ENCODE measurements at places on chromosomes 2 and 18. TPM values are rescaled to one million over a fixed set of nuclear protein-coding genes. Genes with fewer than 3 reads are reported as not detected.

DNA sequence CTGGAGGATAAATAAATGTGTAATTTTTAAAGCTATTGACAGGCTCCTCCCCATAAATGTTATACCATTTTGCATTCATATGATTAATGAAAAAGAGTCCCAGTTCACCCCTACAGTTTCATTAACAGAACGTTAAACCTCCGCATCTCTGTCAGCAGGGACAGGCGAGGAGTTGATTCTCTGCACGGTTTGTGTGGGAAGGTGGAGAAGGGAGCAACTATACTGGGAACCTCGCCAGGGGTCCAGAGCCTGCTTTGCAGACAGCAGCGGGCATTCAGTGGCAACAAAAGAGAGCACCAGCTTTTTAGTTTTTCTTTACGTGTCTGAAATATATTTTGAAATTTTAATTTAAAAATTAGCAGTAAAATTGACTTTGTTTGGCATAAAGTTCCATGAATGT, 101.4 kb downstream of the FARSB start:
- DNase-seq: no peak

Gene CYP1B1
- 2.7 TPM for total RNA-seq

DNA sequence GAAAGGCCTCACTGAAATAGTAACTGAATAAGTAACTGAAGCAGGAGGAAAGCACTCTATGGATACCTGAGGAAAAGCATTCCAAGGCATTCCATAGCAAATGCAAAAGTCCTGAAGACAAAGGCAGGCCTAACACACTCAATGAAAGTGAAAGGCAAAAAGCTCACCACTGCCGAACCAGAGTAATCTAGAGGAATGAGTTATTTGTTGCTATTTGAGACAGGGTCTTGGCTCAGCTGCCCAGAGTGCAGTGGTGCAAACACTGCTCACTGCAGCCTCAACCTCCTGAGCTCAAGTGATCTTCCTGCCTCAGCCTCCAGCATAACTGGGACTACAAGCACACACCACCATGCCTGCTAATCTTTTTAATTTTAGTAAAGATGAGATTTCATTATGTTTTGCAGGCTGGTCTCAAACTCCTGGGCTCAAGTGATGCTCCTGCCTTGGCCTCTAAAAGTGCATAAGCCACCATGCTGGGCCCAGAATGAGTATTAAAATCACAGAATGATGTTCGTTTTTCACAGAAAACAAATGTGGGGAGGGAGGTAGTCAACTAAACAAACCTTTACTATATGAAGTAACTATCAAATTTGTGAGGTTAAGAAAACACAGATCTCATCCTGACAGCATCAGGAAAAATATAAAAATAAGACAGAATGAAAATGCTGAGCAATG, 17.9 kb downstream of the PIAS2 start:
- DNase-seq: peak; percentile 71

Gene ME2
- 46.4 TPM for total RNA-seq

DNA sequence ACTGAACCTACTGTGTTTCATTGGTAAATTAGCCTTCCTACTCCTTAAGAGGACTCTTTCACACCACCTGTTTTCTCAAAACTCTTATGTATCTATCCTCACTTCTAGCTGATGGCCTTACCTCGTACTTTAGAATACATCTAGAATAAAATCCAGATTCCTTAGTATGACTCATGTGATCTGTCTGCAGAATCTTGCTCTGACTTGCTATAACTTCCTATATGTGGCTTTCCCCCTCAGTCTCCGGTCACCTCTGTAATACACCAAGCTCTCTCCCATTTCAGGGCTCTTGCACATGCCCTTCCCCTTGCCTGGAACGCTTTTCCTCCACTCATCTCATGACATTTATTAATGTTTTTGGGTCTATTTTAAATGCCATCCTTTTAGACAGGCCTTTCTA, 95.6 kb upstream of the LHCGR start:
- DNase-seq: no peak
